ENCODE measurements at places on chromosomes 7 and 10.
A peak's percentile ranks its signal among the peaks of the same experiment; 100 is the strongest.

GRCh38 chr10:3525832-3526449 is 259.1 kb downstream of the KLF6 start:
- no peak for DNase-seq

DNA sequence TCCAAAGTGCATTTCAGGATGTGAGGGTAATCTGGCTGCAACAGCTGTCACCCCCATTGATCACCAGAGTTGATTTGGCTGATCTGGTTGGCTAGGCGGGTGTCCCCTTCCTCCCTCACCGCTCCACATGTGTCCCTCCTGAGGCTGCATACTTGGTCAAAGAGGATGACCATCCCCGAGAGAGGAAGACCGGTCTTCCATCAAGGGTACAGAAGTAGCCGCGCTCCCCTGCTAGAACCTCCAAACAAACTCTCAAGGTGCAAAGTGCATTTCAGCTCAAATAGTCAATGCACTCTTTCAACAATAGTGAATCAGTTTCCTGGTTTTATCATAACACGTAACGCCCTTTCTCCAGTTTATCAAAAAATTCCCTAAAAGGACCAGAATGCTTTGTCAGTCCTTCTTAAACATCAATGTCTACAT is 44.6 kb downstream of the CARD11 start:
- DNase-seq = no peak

GRCh38 chr10:1475771-1476454 is 261.4 kb downstream of the ADARB2 start:
- DNase-seq = no peak

DNA sequence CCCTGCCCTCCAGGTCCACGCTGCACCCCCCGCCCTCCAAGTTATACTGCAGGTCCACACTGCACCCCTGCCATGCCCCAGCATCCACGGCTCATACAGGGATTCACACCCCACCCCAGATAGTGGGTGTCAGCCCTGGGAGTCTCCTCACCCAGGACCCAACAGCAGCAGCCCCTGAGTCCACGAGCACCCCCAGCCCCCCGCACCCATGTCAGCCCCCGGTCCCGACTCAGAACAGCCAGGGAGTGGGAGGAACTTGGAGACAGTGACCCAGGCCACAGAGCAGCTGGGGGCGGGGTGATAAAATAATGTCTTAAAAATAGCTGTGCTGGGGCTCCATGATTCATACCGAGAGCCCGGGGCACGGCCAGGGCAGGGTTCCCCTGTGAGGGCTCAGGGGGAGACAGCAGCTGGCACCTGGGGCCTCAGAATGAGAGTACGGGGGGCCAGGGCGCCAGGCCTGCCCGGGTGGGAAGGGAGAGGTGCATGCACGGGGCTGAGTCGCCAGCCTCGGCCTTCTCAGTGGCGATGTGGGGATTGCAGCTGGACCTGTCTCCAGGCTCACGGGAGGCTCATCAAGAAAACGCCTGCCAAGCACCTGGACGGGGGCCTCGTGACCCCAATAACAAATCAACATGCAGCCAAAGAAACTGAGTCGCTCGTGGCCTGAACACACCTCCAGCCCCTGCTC is 29.8 kb downstream of the ADAP1 start:
- peak; percentile 46 for DNase-seq

GRCh38 chr10:70682920-70683600 is 10.8 kb downstream of the ADAMTS14 start:
- no peak for DNase-seq

DNA sequence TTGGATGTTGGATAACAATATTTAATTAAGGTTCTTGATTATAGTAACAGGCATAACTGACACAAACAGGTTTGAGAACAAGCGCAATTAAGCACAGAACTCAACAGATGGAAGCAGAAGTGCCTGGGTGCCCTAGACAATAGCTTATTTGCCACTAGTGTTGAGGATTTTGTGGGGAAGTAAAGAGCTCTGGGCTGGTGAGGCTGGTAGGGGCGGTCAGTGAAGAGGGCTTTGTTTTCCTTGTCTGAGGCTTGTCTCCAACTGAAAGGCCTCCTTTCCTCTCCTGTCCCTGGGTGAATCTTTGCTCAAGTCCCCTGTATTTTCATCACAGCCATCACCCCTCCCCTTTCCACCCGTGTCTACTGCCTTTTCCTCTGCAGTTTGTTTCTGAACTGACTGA is 104.6 kb downstream of the KAT6B start:
- DNase-seq = no peak

DNA sequence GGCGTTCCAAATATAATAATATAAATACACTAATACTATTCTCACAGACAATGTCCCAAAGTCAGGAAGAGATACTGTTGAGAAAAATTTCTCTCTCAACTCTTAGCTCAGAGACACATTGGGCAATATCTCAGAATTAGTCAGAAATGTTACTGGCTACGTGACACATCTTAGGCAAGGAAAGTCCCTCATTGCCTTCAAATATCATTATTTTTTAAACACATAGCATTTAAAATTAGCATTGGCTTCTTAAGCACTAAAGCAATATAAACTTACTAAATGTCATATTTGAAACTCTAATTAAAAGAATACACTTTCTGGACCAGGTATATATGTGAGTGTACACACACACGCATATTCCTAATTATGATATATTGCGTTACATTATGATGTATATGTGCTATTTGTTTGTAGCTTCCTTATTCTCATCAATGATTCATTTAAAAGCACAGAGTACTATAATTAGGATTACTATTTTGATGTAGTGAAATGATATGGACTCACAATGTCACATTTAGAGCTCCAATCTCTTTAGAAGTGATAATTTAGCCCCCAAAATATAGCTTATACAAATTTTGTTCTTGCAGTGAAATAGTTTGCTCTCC is 255.8 kb downstream of the TWIST1 start:
- DNase-seq = no peak

DNA sequence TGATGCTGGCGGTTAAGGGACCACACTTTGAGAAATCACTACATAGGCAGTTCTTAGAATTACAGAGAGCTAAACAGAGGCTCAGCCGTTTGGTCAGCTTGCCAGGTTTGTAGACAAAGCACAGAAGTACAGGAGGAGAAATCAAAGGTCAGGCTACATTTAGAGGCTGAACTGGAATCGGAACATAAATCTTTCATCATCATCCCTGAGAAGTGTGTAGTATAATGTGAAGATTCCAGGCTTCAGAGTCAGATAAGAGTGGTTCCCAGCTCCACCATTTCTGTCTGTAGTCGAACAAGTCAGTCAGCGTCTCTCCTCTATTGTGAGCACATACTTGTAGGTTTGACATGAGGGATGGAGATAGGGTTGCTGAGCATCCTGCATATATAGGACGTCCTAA is 18.9 kb downstream of the CDK1 start:
- no peak for DNase-seq

GRCh38 chr10:69268761-69269416 is 9.4 kb upstream of the HK1 start:
- DNase-seq = no peak

DNA sequence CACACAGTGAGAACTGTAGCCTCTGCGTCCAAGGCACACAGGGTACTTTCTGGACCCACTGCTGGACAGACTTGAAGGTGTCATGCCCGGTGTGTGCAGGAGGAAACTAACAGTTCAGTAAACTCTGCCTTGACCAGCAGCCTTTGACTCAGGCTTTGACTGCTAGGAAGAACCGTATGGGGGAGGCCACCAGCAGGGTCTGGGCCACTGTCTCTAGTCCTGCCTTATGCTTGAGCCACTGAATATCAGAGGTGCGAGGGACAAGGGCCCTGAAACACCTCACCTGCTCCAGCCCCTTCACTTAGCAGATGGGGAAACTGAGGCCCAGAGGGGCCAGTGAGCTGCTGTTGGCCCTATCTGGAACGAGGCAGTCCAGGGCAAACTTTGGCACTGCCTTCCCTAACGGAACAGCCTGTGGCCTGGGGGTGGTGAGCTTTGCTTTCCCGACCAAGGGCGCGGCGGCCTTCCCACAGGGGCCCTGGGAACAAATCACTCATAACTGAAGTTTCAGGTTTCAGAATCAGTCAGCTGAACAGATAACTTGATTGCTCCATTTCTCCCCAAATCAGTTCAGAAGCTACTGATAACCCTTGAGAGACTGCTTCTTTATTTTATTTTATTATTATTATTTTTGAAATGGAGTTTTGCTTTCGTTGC is 130.0 kb downstream of the FAM53B start:
- no peak for DNase-seq

DNA sequence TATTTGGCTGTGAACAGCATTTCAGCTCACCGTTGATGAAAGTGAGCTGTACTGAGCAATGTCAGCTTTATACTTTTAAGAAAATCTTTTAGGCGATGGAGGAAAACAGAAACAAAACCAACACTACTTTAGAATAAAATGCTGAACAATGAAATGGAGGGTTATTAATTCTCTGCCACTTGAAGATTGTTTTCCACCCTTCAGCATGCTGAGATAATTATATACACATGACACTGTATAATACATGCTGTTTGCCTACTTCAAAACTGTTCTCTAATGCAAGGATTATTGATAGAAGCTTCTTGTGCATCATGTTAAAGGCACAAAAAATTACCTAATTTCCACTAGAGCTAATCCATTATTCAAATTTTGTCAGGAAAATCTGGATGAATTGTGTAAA is 66.8 kb downstream of the CACNA2D1 start:
- DNase-seq = no peak

- DNase-seq = no peak
Measured at GRCh38 chr7:25731068-25731845, 420.7 kb upstream of the NFE2L3 start.

- no peak for DNase-seq
Measured at GRCh38 chr10:63093227-63093626, 39.9 kb upstream of the NRBF2 start.

GRCh38 chr10:28569506-28570159 is 36.7 kb downstream of the WAC start:
- no peak for DNase-seq

- DNase-seq = peak; percentile 56
Measured at GRCh38 chr10:78974617-78975317, 94.0 kb upstream of the ZMIZ1 start.

DNA sequence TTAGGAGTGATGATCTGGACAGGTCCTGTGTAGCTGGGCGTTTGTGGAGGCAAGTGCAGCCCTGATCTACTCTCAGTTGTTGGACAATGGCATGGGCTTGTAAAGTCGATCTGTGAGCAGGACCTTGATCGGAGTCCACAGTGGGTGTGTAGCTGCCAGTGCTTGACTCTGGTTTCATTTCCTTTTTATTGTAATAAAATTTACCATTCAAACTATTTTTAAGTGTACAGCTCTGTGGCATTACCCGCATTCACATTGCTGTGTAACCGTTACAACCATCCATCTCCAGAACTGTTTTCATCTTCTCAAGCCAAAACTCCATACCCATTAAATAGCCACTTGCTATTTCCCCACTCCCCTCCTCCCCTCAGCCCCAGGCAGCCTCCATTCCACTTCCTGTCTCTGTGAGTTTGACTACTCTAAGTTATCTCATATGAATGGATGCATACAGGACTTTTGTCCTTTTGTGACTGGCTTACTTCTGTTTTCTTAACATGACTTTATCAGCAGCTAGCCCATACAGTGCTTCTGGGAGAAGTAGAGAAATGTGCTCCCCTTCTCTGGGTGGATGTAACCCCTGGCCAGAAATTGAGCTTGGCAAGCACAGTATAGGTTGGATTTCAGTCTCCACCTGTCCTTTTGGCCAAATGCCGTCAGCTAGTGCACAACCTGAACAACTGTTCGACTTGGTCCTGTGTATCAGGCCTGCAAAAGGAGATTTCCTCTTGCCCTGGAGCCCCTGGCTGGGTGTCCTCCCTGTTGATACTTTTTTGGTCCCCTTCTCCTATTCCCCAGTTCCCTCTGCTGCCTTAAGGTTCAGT is 180.0 kb downstream of the LRMDA start:
- DNase-seq = no peak

- DNase-seq = no peak
Measured at GRCh38 chr10:98533746-98534445, 87.2 kb upstream of the HPS1 start.

GRCh38 chr10:122290334-122290733 is 19.2 kb downstream of the BTBD16 start:
- DNase-seq = no peak

DNA sequence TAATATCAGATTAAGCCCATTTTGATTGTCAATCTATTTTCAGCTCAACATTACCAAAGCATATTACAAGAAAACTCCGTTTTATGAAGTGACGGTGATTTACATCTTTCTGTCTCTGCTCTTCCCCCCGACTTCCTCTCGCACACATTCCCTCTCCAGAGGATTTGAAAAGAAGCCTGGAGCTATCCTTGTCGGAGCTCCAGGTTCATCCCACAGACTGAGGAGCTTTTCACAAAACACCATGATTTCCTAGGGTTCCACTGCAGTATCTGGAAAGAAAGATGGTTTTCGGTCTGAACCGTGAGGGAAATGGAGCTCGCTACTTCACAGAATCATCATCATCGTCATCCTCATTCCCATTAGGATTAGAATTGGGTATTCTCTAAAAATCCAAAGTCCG is 655.5 kb upstream of the MGMT start:
- no peak for DNase-seq

All from Right ventricle myocardium superior (tissue), 1 donor.